ENCODE measurements at places on chromosomes 2 and 18.

DNA sequence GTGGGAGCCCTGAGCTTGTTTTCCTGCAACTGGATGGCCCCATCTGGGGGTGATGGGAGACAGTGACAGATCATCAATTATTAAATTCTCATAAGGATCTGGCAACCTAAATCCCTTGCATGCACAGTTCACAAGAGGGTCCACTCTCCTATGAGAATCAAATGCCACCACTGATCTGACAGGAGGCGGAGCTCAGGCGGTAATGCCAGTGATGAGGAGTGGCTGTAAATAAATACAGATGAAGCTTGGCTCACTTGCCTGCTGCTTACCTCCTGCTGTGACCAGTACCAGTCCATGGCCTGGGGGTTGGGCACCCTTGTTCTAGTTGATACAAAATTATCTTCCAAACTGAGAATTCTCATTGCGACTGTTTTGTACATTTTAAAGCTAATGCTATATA lies 258.6 kb downstream of the CTNNA2 start:
- no peak for DNase-seq

DNA sequence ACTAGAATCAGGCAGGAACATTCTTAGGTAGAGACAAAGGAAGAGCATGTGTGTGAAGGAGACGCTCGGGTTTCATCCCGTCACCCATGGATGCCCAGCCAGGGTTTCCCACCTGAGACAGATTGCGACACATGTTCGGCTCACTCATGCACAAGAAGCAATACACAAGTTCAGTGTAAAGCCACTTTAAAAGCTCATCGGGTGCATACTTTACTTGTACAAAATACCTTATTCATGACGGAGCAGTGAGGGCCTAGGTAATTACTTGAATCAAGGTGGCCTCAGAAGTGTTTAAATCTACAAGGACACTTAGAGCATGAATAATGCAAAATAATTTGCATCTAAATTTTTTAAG lies 42.0 kb downstream of the ZEB2 start:
- peak; percentile 69 for DNase-seq

DNA sequence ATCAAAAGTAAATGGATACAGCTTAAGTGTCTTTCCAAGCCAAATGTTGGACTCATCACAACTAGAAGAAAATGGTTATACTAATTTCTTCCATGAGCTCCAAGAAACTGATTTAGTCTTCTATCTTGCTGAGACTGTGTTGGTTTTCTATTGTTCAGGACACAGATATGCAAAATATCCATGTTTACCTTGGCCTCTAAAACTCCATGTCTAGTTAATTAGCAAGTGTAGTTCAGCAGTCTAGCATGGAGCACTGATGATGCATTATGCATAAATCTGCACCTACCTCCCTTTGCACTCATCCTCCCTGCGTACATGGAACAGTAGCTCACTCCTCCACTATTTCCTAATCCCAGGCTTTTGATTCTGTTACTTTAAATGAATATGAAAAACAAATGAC lies 731.4 kb upstream of the CHAC2 start:
- DNase-seq = no peak

GRCh38 chr2:112257575-112257974 lies 2.7 kb upstream of the ZC3H8 start:
- no peak for DNase-seq

GRCh38 chr2:148617219-148617618 lies 27.3 kb upstream of the EPC2 start:
- DNase-seq = no peak

DNA sequence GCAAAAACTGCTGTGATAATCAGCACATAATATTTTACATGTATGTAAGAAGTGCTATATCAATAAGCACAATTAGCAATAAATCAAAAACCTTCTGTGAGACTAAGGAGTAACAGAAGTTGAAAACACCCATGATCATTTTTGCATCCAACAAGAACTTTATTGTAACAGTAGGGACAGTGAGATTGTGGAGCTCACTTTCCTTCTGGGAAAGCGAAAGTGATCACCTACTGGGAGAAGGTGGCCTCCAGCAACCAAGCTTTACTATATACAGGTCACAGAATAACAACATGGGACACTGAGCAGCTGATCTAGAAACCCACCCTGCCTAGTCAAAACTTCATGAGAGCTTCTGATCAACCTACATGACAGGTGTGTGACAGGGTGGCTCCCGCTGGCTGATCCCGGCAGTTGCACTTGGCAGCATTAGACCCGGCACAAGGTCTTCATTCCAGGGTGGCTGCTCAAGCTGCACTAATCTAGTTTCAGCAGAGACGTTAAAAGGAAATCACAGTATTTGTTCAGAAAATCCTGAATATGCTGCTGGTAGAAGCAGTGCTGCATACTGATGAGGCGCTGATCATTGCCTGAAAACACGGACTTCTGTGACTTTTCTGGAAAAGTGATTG lies 63.5 kb upstream of the ARL5A start:
- no peak for DNase-seq

DNA sequence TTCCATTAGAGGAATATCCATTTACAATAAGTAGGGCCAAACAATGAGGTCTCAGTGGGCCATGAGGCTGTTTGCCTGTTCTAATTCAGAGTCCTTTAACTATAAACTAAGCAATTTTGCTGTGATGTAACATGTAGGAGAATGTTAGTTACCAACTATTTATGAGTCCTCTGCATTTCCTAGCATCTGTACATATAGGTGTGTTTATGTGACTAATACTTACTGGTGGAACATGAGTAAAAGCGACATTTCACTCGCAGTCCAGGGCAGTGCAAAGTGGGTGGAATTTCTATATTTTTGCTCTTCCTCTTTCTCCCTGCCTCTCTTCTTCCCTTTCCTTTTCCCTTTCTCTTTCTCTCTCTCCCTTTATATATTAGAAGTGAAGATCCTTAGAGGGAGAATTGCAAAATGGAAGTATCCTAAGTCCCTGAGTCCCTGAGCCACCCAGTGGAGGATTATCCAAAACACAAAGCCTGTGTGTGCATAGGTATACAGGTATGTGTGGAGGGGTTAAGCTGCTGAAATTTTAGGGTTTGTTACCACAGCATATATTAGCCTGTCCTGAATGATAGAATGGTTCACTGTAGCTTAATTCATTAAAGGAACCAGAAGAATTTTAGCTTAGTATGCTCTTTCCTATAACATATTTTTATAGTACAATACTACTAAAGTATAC lies 487.0 kb upstream of the FANCL start:
- no peak for DNase-seq

GRCh38 chr2:79789811-79790210 lies 277.0 kb downstream of the CTNNA2 start:
- no peak for DNase-seq

DNA sequence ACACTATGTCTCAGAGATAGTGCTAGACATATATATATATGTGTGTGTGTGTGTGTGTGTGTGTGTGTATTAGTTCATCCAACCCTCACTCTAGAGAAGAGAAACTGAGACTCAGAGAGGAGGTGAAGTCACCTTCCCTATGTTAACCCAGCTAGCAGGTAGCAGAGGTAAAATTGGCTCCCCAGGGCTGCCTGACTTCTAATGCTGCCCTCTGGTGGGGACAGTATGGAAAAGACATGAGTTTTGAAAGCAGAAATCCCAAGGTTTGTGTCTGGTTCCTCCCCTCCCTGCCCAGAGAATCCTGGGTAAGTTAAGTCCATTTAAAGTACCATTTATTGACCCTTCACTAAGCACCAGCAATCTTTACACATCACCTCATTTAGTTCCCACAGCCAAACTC lies 137.7 kb downstream of the THNSL2 start:
- no peak for DNase-seq
